ENCODE measurements at places on chromosomes 13 and 19.

DNA sequence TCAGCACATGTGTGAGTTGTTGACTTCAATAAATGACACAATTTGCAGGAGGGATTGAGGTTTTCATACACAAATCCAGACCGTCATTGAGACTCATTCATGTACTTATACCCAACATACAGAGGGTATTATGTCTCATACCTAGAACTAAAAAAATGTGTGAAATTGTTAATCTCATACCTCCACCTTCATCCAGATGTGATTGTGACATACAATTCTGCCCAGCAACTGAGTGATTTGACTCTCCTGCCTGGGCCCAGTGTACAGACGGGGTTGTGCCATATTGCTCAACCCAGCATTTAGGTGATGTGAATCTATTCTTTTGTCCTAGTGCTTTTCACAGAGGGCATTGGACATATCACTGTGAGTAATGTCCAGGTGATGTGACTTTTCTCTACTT lies 12.6 kb upstream of the ZNF681 start:
- DNase-seq = no peak

GRCh38 chr13:59531571-59532091 lies 632.1 kb downstream of the DIAPH3 start:
- DNase-seq = peak; percentile 55

DNA sequence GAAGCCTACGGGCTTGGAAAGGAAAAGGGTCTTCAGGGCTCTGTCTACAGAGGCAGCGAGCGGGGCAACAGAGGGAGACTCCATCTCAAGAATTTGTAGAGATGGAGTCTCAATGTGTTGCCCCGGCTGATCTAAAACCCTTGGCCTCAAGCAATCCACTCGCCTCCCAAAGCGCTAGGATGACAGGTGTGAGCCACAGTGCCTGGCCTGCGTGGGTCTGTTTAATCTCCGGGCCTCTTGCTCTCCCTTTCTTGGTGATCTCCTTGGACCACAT lies 8.1 kb downstream of the RPS9 start:
- no peak for DNase-seq

DNA sequence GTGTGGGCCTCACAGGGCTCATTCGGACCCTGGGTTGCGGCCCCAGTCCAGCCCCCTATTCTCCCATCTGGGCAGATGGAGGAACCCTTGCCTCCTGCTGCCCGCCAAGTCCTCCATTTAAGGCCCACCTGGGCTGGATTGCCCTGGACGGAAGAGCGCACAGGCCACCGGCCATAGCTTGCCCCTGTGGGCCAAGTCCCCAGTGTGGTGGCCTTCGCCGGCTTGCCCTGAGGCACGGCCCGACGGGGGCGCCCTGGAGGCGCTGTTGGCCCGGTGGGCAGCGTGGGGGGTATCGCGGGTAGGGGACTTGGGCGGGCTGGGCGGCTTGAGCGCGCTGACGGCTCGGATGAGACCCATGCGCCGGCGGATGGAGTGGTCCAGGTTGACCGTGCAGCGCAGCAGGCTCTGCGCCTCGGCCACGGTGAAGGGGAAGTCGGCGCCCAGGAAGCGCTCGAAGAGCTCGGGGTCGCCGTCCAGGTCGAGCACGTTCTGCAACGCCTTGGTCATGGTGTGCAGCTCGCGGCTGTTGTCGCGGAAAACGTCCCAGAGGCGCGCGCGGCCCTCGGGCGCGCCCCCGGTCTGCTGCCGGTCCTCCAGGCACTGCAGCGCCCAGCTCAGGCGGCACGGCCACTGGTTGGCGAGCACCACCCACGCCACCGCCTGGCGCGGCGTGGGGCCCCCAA lies 8.8 kb downstream of the NKPD1 start:
- no peak for DNase-seq

GRCh38 chr19:13840305-13841085 lies 36.4 kb upstream of the NANOS3 start:
- DNase-seq = no peak

- no peak for DNase-seq
Measured at GRCh38 chr13:23081220-23081619, 99.6 kb upstream of the SGCG start.

GRCh38 chr13:87107651-87108050 lies 563.5 kb upstream of the SLITRK5 start:
- DNase-seq = no peak

GRCh38 chr13:55069746-55070145 lies 2041.1 kb downstream of the OLFM4 start:
- no peak for DNase-seq

DNA sequence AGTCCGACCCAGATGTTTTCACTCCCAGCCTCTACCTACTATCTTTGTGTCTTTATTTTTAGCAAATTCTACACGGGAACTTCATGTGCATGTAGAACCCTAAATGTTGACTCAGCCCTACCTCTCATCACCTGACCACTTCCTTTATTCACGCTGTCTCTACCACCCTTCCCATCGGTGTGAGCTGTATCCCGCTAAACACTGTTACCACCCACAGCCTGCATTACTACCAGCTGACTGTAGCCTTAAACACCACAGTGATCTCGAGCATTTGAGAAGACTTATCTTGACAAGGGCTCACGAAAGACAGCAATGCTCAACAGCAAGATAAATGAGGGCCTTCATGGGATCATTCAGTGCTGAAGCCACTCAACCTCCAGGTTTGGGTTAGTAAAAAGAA lies 15.1 kb downstream of the NCR1 start:
- DNase-seq = no peak

DNA sequence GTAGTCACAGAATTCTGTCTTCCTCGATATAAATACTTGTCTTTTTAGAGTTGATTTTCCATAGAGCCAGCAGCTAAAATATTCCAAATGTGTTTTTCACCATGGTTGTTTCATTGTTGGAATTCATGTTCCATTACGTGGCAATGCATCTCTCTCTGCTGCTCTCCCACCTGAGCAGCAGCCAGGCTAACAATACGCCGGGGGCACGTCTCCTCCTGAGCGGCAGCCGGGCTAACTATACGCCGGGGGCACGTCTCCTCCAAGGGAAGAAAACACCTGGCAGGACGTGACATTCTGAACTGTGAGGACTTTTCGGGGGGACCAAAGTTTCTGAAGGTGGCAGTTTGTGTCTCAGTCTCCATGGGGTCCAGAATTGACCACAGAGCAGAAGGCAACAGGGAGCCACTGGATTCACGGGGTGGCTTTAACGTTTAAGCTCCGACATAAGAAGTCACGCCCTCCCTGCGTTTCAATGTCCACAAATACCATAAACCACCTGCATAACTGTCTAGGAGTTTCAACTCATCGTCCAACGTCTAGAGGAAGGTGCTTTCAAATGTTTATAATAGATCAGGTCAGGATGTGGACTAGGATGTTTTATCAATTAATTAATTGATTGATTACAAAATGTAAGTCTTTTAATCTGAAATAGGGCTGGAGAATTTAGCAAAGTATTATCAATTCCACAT lies 15.1 kb downstream of the PLPP2 start:
- no peak for DNase-seq
